ENCODE measurements at places on chromosomes 12 and 14. TPM values are rescaled to one million over a fixed set of nuclear protein-coding genes. Genes with fewer than 3 reads are reported as not detected.

DNA sequence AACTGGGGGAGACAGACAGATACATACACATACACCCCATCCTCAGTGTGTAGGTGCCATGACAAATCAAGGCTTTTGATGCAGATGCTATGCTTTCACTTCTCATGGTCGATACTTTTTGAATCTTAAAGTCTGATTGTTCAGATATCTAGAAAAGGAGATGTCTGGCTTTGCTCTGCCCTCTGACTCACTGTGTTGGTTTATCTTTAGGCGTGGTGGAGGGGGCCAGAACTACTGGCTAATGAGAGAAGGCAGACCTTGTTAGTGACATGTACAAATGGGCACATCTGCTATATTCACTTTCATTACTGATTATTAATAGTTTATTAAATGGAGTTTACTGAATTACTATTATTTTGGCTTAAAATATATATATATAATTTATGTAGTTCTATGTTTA, 444.3 kb upstream of the RGS6 start:
- H3K27me3 ChIP-seq = no peaks in the 10 kb centered on the region
- peaks cover 44% of the 10 kb centered on the region for H3K4me1 ChIP-seq
- H3K4me3 ChIP-seq = no peak overlapping the region
- peak overlapping the region; percentile 54 for H3K27ac ChIP-seq

DNA sequence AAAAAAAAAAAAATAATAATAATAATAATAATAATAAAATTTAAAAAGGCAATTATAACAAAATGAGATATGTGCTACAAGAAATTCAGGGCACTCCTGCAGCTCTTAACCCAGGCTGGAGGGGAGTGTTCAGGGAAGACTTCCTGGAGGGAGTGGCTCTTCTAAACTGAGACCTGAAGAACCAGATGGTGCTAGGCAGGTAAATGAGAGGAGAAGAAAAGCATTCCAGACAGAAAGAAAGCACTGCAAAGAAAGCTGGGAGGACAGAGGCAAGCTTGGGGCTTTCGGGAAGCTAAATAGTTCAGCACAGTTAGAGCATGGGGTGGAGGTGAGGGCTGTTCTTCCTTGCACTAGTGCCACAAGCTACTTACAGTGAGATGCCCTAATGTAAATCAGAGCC, 9.9 kb upstream of the SRSF9 start:
- no peak for DNase-seq
- H3K4me3 ChIP-seq = no peak overlapping the region
- no peaks in the 10 kb centered on the region for H3K4me1 ChIP-seq
- H3K36me3 ChIP-seq = peaks cover 5% of the 10 kb centered on the region
- no peaks in the 10 kb centered on the region for H3K27me3 ChIP-seq

- no peak overlapping the region for H3K27ac ChIP-seq
- no peaks in the 10 kb centered on the region for H3K36me3 ChIP-seq
- no peak for DNase-seq
- H3K4me3 ChIP-seq = no peak overlapping the region
- peaks cover 5% of the 10 kb centered on the region for H3K4me1 ChIP-seq
Observed at GRCh38 chr12:25372969-25373817, 122.5 kb upstream of the KRAS start.

DNA sequence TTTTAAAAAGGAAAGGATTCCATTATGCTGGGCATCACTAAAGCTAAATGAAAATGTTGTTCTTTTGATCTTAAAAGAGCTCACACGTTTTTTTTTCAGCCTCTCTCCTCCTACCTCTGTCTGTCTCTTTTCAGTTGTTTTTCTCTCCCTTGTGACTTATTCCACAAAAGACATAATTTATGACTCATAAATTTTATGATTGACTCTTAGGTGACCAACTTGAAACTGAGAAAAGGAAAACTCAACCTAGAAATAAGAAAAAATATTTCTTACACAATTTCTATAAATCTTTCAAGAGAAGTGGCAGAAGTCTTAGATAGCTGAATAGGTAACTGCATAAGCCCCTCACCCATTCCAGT, 227.7 kb upstream of the DDHD1 start:
- no peaks in the 10 kb centered on the region for H3K27me3 ChIP-seq
- no peaks in the 10 kb centered on the region for H3K4me1 ChIP-seq
- no peak overlapping the region for H3K27ac ChIP-seq

DNA sequence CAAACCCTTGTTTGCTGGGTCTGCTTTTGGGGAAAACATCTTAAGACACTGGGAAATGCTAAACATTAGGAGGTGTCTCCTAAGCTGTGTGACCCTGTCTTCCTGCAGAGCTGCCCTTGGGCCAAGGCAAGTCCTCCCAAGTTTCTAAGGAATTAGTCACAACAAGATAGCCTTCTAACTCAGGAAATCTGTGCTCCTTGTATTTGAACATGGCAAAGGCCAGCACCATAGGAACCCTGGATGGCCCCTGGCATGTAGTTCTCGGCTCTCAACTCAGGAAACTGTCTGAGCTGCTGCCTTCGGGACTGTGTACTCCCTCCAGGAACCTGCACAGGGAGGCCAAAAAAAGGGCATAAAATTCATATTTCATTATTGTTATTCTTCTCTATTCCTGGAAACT, 37.6 kb upstream of the LTBP2 start:
- H3K36me3 ChIP-seq = no peaks in the 10 kb centered on the region
- no peak overlapping the region for H3K27ac ChIP-seq
- H3K27me3 ChIP-seq = peaks cover 11% of the 10 kb centered on the region
- DNase-seq = no peak
- no peaks in the 10 kb centered on the region for H3K4me1 ChIP-seq
- no peak overlapping the region for H3K4me3 ChIP-seq

DNA sequence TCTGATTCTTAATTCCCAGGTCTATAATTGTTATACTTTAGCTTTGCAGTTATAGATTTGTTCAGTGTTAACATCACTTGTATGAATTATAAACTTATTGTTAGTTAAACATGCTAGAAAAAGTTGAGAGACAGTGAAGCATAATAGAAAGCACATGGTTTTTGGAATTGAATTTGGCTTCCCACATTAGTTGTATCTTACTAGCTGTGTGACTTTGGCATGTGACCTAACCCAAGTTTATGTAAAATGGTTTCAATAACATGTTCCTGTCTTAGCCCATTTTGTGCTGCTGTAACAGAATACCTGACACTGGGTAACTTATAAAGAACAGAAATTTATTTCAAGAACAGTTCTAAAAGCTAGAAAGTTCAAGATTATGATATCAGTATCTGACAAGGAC, 146.3 kb downstream of the PDE3A start:
- no peak overlapping the region for H3K4me3 ChIP-seq
- DNase-seq = no peak
- peaks cover 21% of the 10 kb centered on the region for H3K4me1 ChIP-seq
- no peaks in the 10 kb centered on the region for H3K27me3 ChIP-seq

- H3K27ac ChIP-seq = no peak overlapping the region
- H3K4me1 ChIP-seq = peaks cover 6% of the 10 kb centered on the region
- H3K27me3 ChIP-seq = no peaks in the 10 kb centered on the region
- H3K4me3 ChIP-seq = no peak overlapping the region
- DNase-seq = no peak
Observed at GRCh38 chr12:23669691-23670090, 279.8 kb downstream of the SOX5 start.

DNA sequence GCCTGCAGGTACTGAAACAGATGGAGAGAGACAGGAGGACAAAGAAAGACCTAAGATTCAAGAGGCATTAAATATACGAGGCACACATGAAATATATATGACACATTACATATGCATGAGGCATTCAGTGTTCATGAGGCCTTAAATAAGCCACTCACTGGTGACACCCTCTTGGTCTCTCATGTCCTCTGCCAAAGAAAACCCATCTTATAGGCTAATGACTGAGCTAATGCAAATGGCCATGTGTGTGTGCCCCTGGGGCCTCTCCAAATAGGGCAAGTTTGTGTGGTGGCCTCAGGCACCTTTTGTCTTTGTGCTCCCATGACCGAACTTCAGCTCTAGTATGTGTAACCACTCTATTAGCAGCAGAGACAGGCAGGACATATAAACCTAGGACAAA, 18.8 kb downstream of the COQ6 start:
- H3K4me3 ChIP-seq = no peak overlapping the region
- no peaks in the 10 kb centered on the region for H3K4me1 ChIP-seq
- H3K27ac ChIP-seq = no peak overlapping the region
- no peaks in the 10 kb centered on the region for H3K27me3 ChIP-seq
- H3K36me3 ChIP-seq = peaks cover 5% of the 10 kb centered on the region

- H3K27ac ChIP-seq = no peak overlapping the region
- no peaks in the 10 kb centered on the region for H3K36me3 ChIP-seq
- no peaks in the 10 kb centered on the region for H3K27me3 ChIP-seq
- peak; percentile 49 for DNase-seq
- no peaks in the 10 kb centered on the region for H3K4me1 ChIP-seq
Observed at GRCh38 chr14:94387051-94388026, 1.1 kb downstream of the SERPINA1 start.

- H3K4me1 ChIP-seq = peaks cover 2% of the 10 kb centered on the region
- no peak overlapping the region for H3K27ac ChIP-seq
- no peak for DNase-seq
- H3K36me3 ChIP-seq = peaks cover 27% of the 10 kb centered on the region
- H3K27me3 ChIP-seq = no peaks in the 10 kb centered on the region
- H3K4me3 ChIP-seq = no peak overlapping the region
Observed at GRCh38 chr14:90263748-90264449, 7.5 kb downstream of the PSMC1 start.

Gene E2F7
- total RNA-seq = not detected

GRCh38 chr12:88299567-88300101, 157.5 kb downstream of the TMTC3 start:
- no peak overlapping the region for H3K27ac ChIP-seq
- H3K36me3 ChIP-seq = no peaks in the 10 kb centered on the region
- no peak for DNase-seq
- no peaks in the 10 kb centered on the region for H3K4me1 ChIP-seq
- H3K27me3 ChIP-seq = no peaks in the 10 kb centered on the region

DNA sequence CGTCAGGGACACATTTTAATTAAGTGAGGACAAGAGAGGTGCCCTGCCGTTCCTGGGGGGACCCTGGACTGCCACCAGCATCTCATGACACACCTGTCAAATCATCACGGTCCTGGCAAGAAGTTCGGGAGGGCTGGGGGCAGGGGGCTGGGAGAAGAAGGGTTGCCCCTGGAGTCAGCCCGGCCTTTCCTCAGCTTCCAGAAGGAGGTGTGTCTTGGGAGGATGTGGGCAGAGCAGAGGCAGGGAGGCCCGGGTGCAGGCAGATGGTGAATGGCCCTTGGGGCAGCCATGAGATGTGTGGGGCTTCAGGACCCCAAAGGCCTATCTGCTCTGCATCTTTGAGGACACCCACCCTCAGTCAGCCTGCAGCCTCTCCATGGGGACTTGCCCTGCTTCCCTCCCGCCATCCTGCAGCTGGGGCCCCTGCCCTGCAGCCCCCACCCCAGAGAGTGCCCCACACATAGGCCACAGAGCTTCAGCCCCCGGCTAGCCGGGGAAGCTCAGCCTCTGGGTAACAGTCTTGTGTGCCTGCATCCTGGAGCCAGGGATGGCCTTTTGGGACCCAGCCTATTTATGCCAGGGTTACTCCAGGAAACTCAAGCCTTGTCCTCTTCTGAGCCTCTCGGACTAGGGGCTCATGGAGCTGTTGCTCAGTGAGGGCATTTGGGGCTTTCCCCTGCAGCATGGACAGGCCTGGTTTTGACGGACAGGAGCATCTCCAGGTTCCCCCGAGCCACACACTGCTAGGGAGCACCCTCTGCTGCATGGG, 178.5 kb downstream of the KIF26A start:
- no peak overlapping the region for H3K4me3 ChIP-seq
- no peaks in the 10 kb centered on the region for H3K4me1 ChIP-seq
- H3K27ac ChIP-seq = no peak overlapping the region
- no peak for DNase-seq

DNA sequence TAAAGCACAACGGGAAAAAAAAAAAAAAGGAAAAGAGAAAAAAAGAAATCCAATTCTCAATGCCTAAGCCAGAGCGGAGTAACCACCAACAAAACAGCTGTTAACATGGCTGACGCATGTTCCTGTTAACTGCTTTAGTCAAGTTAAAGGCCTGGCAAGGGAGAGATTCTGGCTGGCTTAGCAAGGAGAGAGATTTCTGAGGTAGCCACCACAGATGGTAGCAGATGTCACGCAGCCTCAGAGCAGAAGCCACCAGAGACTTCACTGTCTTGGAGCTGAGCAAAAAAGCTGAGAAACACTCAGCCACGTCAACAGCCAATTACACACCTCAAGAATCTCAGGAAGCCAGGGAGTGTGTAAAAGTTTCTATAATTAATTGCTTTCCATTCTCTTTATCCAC, 87.1 kb downstream of the TMCC3 start:
- H3K4me3 ChIP-seq = no peak overlapping the region
- no peaks in the 10 kb centered on the region for H3K36me3 ChIP-seq
- H3K27ac ChIP-seq = no peak overlapping the region
- H3K4me1 ChIP-seq = no peaks in the 10 kb centered on the region
- DNase-seq = no peak
- H3K27me3 ChIP-seq = no peaks in the 10 kb centered on the region

DNA sequence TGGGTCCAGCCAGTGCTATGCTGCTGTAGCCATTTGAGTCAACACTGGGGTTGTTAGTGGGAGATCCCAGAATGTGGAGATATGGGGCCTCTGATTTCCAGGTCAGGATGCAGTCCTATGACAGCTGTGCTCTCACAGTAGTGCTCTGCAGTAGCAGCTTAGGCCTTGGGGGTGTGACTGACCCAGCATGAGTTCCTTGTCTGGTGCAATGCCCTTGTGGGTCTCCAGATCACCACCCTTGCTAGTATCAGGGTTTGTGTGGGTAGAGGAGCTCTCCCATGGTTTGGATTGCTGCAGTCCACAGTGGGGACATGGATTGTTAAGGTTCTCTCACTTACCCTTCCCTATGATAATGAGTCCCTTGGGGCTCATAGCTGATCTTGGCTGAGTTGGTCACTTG, 113.7 kb downstream of the RAD51B start:
- H3K4me3 ChIP-seq = no peak overlapping the region
- no peaks in the 10 kb centered on the region for H3K36me3 ChIP-seq
- peaks cover 21% of the 10 kb centered on the region for H3K4me1 ChIP-seq
- no peak overlapping the region for H3K27ac ChIP-seq
- DNase-seq = no peak
- no peaks in the 10 kb centered on the region for H3K27me3 ChIP-seq

- no peak for DNase-seq
- H3K27ac ChIP-seq = peak overlapping the region; percentile 83
- peak overlapping the region; percentile 71 for H3K4me3 ChIP-seq
- peaks cover 15% of the 10 kb centered on the region for H3K4me1 ChIP-seq
- H3K36me3 ChIP-seq = no peaks in the 10 kb centered on the region
- H3K27me3 ChIP-seq = no peaks in the 10 kb centered on the region
Observed at GRCh38 chr12:57940052-57940914, 1.1 kb upstream of the ATP23 start.

GRCh38 chr12:124967016-124967739, 21.8 kb downstream of the DHX37 start:
- no peak for DNase-seq
- H3K36me3 ChIP-seq = peaks cover 15% of the 10 kb centered on the region
- H3K4me1 ChIP-seq = no peaks in the 10 kb centered on the region
- no peak overlapping the region for H3K27ac ChIP-seq
- H3K27me3 ChIP-seq = no peaks in the 10 kb centered on the region
- no peak overlapping the region for H3K4me3 ChIP-seq

GRCh38 chr14:104827177-104828055, 26.5 kb downstream of the ZBTB42 start:
- peaks cover 24% of the 10 kb centered on the region for H3K4me1 ChIP-seq
- H3K27me3 ChIP-seq = peaks cover 8% of the 10 kb centered on the region
- H3K27ac ChIP-seq = no peak overlapping the region
- H3K4me3 ChIP-seq = peak overlapping the region; percentile 29
